ENCODE measurements at places on chromosomes 4 and X. TPM values are rescaled to one million over a fixed set of nuclear protein-coding genes. Genes with fewer than 3 reads are reported as not detected.

The GLRA3 gene
- total RNA-seq, result 6.1 TPM

The MORF4L2 gene
- total RNA-seq, result 425 TPM

The TNIP3 gene
- total RNA-seq, result under 0.01 TPM

The ALAS2 gene
- total RNA-seq, result 50.1 TPM

DNA sequence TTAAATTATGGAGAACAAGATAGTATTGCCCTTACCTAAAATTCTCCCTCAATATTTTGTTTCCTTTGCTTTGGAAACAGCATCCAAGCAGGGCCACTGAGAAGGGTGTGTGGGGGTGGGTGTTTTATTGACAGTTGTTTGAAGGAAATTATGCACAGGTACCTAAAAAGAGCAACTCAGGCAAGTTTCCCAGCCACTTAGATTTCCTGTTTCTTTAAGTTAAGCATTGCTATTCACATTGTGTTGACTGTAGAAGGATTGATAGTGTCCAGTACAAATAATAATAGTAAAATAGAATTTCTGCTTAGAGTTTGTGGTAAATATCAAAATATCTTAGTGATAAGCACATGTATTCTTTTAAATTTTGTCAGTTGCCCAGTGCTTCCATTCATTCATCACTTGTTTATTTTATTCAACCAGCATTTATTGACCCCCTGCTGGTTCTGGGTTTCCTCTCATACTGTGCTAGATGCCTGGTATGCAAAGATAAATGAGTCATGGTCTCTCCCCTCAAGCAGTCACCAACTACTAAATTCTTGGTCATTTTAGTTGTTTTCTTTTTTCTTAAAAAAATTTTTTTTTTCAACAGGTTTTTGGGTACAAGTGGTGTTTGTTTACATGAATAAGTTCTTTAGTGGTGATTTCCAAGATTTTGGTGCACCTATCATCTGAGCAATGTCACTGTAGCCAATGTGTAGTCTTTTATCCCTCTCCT, 50.0 kb downstream of the GALNT7 start:
- no peak for DNase-seq

DNA sequence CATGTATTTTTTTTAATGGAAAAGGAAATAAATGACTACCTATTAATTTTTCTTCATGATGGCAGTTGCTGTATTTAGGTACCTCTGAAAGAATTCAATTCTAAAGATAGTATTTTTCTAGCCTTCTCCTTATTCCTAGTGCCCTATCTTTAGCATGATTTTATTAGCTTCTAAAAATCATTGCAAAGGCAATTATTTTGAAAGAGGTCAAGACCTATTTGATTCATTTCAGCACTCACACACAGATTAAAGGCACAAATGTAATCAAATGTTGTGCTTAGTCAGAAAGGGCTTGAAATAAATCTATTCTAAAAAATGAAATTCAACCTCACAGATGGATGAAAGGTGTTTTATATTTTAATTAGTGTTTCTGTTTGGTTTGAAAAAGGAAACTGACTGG, 74.8 kb upstream of the POF1B start:
- no peak for DNase-seq

DNA sequence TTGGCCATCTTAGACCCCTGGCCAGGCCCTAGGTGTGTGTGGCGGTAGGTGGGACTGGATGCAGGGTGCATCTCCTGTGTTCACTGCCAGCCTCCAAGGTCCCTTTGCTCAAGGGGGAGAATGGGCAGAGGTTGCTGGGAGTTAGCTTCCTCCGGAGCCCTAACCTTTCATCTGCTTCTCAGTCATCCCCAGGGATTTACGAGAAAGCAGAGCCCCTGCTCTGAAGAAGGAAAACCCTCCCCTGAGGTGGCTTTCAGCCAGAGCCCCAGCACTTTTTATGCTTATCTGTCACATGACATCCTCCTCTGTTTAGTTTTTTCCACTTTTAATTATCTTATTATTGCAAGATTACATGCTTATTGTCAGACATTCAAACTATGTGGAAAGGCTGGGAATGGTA, 44.9 kb upstream of the DDX3X start:
- no peak for DNase-seq

DNA sequence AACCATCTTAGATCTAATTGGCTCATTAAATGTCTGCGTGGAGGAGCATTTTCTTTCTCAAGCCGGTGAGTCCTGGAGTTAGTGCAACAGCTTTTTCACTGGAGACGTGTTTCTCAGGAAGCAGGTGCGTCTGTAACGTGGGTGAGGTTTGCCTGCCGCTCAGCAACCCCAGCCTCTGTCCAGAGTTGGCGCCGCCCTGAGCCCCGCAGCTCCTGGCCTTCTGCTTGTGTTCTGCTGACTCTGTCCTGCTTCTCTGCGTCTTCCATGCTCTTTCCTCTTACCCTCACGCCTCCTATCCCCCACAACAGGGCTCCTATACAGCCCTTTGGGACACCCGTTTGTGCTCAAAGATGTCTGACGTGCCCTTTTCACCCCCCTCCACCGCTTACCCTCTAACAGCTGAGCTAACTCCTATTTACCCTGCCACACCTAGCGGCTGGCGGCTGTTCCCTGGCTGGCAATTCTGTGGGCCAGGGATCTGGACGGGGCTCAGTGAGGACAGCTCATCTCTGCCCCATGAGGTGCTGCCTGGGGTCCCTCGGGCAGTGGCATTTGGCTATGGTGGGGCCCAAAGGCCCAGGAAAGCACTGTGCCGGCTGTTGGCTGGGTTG, 18.8 kb downstream of the DOK7 start:
- DNase-seq, result no peak

- no peak for DNase-seq
These were observed 5.6 kb downstream of the AMOT start for GRCh38 chrX:112835019-112835418.

DNA sequence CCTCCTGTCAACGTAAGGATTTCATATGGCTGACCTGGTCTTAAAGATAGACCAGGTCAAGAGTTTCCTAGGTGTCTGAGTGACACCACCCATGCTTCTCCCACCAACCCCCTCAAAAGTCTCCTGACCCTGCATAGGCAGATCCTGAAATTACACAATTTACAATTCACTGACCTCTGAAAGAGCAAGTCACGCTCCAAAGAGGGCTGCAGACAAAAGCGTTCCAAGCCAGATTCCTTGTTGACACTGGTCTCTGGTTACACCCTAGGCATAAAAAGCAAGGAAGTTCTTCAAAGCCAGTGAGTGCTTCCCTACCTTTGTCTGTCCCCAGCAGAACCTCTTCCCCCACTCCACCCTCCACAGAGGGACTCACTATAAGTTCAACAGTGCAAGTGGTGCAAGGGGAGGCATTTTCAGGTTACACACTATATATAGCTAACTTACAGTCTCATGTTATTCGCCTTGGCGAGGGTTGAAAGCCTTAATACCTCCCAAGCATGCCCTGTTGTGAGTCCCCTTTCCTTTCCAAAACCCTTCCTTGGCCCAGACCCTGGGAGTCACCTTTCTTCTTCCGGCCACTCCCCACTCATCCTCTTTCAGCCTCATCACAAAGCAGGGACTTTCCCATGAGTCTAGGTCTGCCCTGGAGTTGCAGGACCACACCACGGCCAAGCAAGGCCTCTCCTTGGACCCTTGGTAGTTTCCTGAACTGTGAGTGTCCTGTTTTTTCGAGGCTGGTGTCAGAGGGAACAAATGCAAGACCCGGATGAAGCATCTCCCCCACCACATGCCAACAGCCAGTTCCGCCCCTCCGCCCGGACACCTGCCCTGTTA, 58.0 kb upstream of the KLF3 start:
- DNase-seq, result no peak

DNA sequence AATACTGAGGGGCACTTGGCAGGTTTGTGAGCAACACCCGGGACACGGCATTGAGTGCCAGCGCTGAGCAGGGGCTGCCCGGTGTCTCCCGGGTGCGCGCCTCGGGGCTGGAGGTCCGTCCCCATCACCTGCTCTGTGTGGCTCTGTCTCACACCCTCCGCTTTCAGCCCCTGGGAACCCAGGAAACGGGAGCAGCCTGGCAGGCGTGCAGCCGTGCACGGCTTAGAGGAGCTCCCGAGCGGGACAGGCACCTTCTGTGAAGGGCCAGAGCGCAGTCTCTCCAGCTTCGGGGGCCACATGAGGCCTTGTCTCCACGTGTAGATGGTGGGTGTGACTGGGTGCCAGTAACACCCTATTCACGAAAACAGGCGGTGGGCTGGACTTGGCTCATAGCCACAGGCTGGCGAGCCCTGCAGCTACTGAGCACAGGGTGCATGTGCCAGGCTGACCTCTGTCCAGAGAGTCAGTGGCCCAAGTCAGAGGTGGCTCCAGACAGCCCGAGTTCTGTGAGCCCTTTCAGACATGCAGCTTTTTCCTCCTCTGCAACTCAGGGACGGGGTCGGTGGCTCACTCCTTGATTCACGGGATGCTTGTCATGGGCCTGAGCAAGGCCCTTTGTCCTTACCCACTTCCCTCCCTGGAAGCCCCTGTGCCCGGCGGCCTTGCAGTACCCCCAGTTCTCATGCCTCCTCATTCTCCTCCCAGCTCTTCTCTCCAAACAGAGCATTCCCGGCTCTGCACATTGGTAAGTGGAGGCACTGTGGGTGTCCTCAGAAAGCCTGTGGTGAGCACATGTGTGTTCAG, 23.5 kb downstream of the UVSSA start:
- DNase-seq, result no peak

- DNase-seq, result no peak
These were observed 819.1 kb upstream of the EPHA5 start for GRCh38 chr4:66489370-66489769.
